Activated CD4-positive, alpha-beta memory T cell treated with anti-CD3 and anti-CD28 coated beads, Interleukin-2, amount 10 ng/mL, durations not matched to agents 7 days and 5 days (primary cell): ENCODE measurements at places on chromosomes 1 and 21.

DNA sequence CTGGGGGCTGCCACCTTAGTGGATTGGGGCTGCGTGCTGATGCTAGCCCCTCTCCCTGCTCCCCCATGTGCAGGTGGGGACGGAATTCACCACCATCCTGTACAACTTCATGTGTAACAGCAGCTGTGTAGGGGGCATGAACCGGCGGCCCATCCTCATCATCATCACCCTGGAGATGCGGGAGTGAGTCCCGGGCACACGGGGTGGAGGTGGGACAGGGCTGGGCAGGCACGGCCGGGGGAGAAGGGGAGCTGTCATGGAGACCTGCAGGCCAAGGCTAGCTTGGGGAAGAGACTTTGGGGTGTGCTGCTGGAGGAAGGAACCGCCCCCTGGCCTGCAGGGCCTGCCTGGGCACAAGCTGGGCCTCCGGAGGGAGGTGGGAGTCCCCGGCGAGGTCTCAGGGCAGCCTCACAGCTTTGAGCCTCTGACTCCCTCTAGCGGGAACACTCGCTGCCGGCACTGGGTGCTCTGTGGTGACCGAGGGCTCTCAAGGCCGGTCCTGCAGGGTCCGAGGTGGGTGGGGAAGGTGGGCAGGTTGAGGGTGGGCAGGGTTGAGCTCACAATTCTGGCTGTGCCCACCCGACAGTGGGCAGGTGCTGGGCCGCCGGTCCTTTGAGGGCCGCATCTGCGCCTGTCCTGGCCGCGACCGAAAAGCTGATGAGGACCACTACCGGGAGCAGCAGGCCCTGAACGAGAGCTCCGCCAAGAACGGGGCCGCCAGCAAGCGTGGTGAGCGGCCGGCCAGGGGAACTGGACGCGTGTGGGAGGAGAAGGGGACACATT, 25.0 kb upstream of the CCDC27 start:
- DNase-seq = no peak

DNA sequence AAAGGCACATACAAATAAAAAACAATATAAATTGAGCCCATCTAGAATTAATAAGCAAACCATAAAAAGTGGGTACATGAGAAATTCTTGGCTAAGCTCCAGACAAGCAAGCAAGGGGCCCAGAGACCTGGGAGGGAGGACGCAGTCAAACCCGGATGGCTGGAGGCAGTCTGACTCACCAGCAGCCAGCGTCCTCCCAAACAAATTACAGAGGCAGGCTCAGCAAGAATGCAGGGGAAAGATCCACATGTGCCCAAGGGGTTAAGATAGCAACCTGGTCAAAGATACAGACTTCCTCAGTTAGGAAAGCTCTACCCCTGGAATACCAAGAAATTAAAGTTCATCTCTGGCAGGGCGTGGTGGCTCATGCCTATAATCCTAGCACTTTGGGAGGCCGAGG, 7.4 kb upstream of the TIAM1 start:
- no peak for DNase-seq

GRCh38 chr1:245997471-245998258, 509.4 kb downstream of the SMYD3 start:
- DNase-seq = no peak

GRCh38 chr1:59404796-59405195, 107.9 kb downstream of the FGGY start:
- DNase-seq = no peak

- no peak for DNase-seq
Measured at GRCh38 chr1:245537992-245538391, 383.2 kb downstream of the KIF26B start.

- DNase-seq = no peak
Measured at GRCh38 chr1:171220081-171220420, 28.2 kb upstream of the FMO1 start.

- no peak for DNase-seq
Measured at GRCh38 chr1:99680270-99680669, 34.4 kb downstream of the PALMD start.

- DNase-seq = no peak
Measured at GRCh38 chr1:217948741-217949140, 317.6 kb downstream of the SPATA17 start.

- DNase-seq = no peak
Measured at GRCh38 chr1:77031106-77031662, 163.9 kb downstream of the ST6GALNAC5 start.

GRCh38 chr1:17919525-17920439, 164.6 kb downstream of the ACTL8 start:
- DNase-seq = no peak

DNA sequence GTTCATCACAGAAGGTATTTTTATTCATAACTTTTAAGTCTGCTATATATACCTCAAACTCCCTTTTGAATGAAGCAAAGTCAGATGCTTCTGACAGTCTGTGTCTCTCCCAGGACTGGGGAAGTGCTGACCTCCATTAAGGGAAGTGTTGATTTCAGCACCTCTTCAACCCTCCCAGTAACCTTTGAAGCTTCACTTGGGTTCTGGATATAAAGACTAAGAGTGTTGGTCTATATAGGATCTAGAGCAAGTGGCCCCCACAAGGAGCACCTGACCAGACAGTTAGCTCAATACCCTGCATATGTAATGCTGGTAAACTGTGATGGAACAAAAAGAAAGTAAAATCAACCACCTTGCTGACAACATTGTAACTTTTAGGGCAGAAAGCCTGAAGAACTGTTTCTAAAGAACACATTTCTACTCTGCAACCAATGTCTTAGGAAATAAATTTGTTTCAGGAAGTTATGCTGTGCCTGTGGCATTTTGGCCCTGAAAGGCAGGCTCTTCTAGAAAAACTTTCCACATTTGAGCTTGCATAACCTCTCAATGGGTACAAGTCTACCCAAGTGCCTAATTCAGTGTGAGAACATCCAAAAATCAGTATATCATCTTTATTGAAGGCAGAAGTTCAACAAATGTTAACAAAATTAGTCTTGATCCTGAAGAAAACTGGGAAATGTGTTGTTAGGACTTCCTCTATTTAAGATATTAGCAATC, 865 bp upstream of the PTPN22 start:
- DNase-seq = peak; percentile 32

- DNase-seq = no peak
Measured at GRCh38 chr1:119774746-119775490, 6.2 kb upstream of the HMGCS2 start.

DNA sequence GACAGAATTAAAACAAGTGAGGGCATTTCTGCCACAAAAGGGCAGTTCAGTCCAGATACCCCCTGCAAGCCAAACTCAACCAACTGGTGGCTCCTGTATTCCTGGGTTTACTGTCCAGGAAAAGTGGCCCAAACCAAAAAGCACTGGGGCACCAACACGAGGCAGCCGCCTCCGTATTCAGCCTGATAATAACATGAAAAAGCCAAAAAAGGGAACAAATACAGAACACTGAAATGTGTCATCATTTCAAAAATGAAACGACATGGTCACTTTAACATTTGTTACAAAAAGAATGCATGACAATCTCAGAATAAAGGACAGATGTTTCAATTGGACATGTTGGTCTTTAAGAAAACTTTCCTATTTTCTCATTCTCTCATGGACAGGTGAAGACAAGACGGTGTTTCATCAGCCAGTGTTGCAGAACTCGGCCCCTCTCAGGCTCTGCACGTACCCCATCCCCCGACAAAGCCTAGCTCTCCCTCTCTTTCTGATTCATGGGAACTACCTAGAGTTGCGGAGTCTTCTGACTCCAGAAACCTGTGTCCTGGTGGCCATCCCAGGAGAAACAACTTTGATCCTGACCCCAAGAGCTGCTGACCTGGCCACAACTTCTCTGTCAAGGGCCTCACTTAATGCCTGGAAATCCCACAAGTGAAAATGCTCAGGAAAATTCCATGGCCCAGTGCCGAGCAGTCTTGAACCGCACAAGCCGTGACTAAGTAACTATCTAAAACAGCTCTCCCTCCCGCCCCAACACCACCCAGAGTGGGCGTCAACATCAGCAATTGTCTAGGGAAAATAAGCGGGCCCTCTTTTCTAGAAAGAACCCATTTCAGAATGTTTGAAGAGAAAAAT, 27.1 kb downstream of the ZBTB17 start:
- DNase-seq = peak; percentile 33

DNA sequence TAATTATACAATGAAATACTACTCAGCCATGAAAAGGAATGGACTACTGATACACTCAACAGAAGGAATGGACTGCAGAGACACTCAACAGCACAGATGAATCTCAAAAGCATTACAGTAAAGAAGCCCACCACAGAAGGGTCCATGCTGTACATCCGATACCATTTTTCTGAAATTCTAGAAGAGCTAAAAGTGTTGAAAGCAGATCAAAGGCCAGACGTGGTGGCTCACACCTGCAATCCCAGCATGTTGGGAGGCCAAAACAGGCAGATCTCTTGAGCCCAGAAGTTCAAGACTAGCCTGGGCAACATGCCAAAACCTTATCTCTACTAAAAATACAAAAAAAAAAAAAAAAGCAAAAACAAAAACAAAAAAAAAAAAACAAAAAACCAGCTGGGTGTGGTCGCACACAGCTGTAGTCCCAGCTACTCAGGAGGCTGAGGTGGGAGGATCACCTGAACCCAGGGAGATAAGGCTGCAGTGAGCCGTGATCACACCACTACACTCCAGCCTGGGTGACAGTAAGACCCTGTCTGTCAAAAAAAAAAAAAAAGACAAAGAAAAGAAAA, 15.5 kb downstream of the PPP1R15B start:
- DNase-seq = no peak

GRCh38 chr1:7334475-7335035, 436.5 kb upstream of the VAMP3 start:
- DNase-seq = no peak

DNA sequence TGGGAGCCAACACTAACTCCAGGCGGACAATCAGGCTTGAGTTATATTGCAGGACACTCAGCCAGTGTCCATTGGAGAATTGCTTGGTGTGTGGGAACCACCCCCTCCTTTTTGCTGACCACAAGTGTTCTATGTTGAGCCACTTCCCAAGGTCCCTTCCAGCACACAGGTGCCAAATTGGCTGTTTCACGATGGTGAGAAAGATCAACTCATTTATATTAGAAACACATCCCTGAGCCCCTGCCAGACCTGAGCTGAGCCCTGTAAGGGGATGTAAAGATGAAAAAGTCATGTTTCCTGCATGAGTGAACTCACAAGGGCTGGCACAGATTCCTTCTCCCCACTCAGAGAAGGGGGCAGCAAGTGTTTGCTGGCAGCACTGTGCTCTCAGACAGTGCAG, 96.5 kb downstream of the KCNN3 start:
- no peak for DNase-seq

GRCh38 chr1:193705554-193705981, 519.2 kb upstream of the B3GALT2 start:
- no peak for DNase-seq

DNA sequence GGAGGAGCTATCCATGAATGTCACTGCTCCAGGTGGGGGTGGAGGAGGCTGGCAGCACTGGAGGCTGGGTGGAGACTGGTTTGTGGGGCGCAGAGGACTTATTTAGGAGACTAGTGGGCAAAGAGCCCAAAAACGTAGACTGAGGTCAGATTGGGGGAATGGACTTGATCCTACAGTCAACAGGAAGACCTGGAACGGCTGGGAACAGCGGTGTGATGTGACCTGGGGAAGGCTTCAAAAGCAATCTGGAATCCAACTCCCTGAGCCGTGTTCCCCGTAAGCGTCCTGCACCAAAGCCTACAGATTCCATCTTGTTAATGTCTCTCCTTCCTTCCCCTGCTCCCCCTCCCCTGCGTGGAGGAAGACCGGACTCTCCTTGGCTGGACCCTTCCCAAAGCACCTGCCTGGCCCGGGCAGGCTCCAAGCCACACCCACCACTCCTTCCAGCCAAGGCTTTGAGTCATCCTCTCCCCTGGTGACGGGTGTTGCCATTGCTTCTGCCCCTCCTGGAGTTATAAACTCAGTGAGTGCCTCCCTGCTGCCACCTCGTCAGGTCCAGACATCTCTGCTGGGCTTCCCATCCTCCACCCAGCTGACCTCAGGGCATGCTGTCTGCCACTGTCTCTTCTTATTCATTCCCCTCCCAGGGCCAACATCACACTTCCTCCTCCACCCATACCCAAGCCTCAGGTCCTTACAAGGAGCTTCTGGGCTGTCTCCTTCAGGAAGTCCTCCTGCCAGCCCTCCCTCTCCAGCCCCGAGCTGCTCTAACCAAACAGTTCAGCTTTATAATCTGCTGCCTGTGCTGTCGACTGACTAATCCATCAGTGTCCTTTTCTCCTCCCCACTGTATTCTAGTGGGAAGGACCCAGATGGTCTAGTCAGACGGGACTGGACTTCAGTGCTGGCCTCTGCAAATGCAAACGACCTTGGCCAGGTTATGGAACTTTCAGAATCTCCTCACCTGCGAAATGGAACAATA, 1.6 kb upstream of the CLSTN1 start:
- DNase-seq = peak; percentile 54

- DNase-seq = no peak
Measured at GRCh38 chr1:145959957-145960467, 2.2 kb upstream of the LIX1L start.

DNA sequence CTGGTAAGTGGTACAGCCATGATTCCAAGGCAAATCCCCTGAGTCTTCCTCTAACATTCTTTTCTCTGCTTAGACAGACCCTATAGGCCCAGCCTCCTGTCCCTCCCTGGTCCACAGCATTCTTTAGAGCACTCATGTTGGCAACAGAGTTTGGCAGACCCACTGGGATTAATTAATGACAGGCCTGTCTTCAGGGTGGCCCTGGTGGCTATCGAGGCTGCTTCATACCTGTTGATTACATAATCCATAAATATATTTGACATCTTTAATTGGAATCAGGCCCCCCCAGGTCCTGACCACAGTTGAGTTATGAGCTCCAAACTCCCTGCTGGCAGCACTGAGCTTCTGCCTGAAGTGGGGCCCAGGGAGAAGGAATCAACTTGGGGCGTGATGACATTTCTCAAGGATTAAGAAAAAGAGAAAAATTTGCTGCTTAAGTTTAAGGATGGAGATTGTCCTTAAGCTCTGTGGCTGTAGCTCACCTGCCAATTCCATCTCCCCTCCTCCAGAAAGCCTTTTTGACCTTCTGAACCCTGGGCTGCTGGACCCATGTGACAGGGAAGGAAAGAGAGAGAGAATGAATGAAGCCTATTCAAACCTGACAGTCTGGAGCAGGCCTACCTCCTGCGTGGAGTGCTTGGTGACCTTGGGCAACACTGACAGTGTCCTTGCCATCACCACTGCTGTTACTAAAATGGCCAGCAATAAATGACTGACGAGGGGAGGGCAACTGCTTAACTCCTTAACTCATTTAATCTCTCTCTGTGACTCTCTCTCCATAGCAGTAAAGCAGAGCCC, 156.6 kb downstream of the TRABD2B start:
- DNase-seq = no peak

DNA sequence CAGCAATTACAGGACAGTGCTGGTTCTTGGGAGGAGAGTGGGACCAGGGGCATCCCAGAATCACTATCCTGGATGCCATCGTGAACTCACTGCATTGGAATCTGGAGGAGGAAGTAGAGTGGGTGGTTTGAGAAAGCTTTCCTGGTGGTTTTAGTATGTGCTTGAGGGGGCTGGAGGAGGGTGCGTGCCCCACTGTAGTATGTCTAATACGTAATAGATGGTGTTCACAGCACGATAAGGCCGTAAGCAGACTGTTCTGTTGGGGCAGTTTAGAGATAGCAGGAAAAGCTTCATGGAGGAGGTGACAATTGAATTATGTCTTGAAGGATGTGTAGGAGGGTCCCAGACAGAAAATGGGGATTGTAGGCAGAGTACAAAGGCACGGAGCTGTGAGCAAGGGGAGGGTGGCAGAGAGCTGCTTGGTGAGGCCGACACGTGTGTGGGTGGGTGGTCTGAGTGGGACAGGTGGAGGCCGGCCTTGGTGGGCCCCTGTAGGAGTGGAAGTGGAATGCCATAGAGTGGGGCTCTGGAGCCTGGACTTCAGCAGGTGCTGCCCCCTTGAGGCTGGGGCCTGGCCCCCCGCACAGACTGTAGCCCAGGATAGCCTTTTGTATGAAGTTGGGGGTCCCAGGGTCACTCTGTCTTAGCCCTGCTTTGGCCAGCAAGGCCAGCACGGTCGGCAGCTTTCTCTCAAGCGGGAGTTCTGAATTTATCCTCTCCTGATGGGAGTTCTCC, 37.0 kb downstream of the IL6R start:
- no peak for DNase-seq
